Right cardiac atrium (tissue), 5 donors: ENCODE measurements at places on chromosomes 6 and 20. TPM values are rescaled to one million over a fixed set of nuclear protein-coding genes. Genes with fewer than 3 reads are reported as not detected.

DNA sequence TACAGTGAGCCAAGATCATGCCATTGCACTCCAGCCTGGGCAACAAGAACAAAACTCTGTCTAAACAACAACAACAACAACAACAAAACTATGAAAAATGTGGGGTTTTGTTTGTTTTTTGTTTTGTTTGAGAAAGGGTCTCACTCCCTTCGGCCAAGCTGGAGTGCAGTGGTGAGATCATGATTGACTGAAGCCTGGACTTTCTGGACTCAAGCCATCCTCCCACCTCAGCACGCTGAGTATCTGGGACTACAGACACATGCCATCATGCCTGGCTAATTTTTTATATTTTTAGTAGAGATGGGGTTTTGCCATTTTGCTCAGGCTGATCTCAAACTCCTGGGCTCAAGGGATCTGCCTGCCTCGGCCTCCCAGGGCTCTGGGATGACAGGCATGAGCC, 2.8 kb upstream of the MYLIP start:
- no peak for DNase-seq

GRCh38 chr6:136469154-136469553, 81.1 kb downstream of the MAP7 start:
- DNase-seq, result no peak

DNA sequence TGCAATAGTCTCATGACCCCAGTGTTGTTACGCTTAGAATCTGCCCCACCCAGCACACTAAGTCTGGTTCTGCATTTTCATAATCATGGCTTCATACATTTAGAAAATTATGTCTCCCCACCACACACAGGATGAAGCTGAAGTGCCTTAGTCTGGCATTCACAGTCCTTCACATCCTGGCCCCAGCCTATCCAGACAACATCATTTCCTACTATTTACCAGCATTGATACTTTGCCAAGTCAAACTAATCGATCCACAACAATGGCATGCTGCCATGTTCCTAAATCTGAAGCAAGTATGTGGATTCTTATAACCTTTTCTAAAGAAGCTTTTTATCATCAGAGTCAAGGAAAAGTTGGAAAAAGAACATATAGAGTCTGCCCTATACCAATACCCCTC, 132.4 kb upstream of the FBXL4 start:
- no peak for DNase-seq

DNA sequence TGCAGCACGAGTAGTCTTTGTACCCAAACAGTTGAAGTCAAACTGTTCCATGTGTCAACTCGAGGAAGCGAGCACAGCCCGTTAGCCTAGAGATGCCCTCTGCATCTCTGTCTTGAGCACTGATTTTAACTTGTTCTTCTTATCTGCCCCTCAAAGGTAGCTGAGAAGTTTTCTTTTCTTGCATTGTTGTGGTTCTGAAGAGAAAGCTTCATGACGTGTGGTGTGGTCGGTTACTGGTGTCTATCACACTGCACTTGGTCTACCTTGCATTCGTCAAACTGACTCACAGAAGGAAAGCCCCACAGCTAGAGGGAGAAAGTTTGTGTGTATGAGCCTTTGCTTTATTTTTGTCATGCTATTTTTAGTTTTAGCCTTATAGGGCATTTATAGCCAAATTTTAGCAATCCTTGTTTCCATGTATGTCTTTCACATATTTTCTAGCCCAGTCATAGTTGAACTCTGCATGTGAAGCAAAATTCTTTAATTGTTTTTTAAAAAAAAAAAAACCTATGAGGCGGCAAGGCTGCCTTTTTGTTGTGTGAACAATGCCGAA, 115.1 kb downstream of the JAG1 start:
- no peak for DNase-seq

TENT5A gene
- polyA plus RNA-seq, result 14.6 TPM

- DNase-seq, result peak; percentile 85
Measured at GRCh38 chr20:50744143-50744792, 12.9 kb downstream of the PARD6B start.

- DNase-seq, result no peak
Measured at GRCh38 chr6:134909701-134910592, 40.0 kb downstream of the ALDH8A1 start.

- no peak for DNase-seq
Measured at GRCh38 chr6:147159536-147160374, 44.5 kb upstream of the STXBP5 start.

SSTR4 gene
- polyA plus RNA-seq, result not detected

GRCh38 chr6:29295181-29295585, 6.3 kb upstream of the OR14J1 start:
- peak; percentile 37 for DNase-seq

- no peak for DNase-seq
Measured at GRCh38 chr20:64108731-64109681, 1.6 kb upstream of the NPBWR2 start.

DNA sequence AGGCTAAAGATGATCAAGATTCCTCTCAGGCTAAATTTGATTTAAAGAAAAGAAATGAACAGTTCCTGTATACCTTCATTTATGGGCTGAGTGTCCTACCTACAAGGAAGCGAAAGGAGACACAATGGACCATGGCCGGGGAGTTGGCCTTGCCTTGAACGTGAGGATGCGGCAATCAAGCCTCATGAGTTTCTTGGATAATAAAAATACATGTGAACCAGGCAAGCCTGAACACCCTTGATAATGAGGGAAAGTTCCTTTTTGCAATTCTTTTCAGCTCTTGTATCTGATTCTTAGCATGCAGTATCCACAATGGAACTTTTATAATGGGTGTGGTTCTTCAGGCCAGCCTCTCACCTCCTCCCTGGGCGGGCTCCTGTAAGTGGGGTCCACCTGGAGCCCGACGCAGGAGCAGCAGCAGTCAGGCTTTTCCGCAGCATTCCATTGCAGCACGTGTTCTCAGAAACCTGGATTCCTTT, 83.8 kb downstream of the RNASET2 start:
- DNase-seq, result no peak
